Activated CD8-positive, alpha-beta T cell treated with anti-CD3 and anti-CD28 coated beads, Interleukin-2, amount 10 ng/mL, durations not matched to agents 7 days and 5 days (primary cell): ENCODE measurements at places on chromosomes 12 and 14. TPM values are rescaled to one million over a fixed set of nuclear protein-coding genes. Genes with fewer than 3 reads are reported as not detected.

BEGAIN gene
- total RNA-seq, result 0.70 TPM

GRCh38 chr12:65666876-65667275 is 157.4 kb upstream of the HMGA2 start:
- DNase-seq, result no peak

DNA sequence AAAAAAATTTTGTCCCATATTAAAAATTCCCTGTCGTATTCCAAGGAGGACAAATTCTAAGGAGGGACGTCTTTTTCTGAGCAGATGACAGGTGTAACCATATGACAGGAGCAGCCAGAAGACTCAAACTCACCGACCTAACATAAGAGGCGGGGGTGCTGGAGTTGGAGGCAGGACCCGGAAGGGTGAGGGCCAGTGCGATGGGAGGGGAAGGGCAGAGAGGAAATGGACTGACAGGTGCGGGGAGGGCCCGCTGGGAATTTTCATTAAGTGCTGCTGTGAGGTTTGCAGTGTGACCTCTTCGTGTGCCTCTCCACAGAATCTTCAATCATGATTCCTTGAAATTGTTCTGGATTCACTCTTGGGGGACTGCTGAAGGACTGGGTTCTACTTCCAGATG is 189.4 kb downstream of the NTF3 start:
- no peak for DNase-seq

- no peak for DNase-seq
Observed at GRCh38 chr12:103728323-103728722, 112.7 kb downstream of the NT5DC3 start.
